ENCODE measurements at places on chromosomes 4 and X.
A peak's percentile ranks its signal among the peaks of the same experiment; 100 is the strongest.

DNA sequence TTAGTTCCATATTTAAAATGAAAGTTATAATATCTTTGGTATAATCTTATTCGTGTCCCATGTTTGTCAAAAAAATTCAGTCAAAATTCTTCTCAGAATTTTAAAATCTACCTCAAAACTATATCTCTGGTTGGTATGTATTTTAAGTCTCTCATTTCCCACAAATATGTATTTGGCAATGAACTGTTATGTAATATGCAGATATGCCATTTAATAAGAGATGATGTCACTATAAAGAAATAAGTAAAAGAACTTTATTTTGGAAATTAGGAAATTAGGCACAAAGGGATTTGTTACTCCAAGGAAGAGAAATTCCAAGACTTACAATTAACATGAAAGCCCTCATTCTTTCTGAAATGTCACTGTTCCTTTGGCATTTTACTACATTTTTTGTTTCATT, 15.3 kb downstream of the SNCA start:
- DNase-seq = no peak

GRCh38 chr4:123113155-123113554, 190.8 kb upstream of the NUDT6 start:
- no peak for DNase-seq

DNA sequence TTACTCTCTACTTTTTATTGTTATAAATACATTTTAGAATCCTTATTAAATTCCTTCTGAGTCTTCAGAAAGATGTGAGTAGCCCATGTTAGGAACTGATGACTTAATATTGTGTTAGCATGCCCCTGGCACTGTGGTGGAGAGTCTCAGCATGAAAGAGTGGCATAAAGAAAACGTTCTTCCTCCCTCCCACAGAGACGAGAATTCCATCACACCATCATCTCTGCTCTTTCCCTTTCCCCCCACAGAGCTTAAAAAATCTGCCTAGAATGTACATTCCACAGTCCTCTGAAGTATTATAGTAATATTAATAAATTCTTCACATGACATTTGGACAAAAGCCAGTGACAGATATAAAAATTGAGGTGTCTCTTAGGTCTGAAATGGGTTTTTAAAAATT, 117.8 kb upstream of the DKK2 start:
- DNase-seq = no peak

DNA sequence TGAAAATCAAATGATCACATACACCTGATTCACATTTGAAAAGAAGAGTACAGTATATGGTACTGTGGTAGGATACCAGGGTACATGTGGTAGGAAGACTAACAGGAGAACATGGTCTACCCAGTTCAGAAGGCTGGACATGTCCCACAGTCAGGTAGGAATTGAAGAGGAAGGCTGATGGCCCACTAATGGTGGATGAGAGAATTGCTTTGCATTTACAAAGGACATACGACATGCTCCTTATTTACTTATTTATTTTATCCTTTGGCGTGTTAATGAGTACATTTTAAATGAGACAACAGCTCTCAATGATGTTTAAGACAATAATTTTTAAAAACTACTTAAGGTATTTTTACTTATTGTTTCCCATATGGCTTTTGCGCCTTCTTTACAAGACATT, 106.7 kb upstream of the BMP2K start:
- no peak for DNase-seq

GRCh38 chr4:6172093-6172926, 28.0 kb downstream of the JAKMIP1 start:
- DNase-seq = no peak

- peak; percentile 99 for DNase-seq
Observed at GRCh38 chr4:4859325-4859798, at the start of gene MSX1. MSX1 (plus strand) TSS chr4:4859665; CDS start chr4:4859900, 235 bp downstream.

GRCh38 chr4:76821641-76822040, 76.3 kb downstream of the SOWAHB start:
- DNase-seq = peak; percentile 71

DNA sequence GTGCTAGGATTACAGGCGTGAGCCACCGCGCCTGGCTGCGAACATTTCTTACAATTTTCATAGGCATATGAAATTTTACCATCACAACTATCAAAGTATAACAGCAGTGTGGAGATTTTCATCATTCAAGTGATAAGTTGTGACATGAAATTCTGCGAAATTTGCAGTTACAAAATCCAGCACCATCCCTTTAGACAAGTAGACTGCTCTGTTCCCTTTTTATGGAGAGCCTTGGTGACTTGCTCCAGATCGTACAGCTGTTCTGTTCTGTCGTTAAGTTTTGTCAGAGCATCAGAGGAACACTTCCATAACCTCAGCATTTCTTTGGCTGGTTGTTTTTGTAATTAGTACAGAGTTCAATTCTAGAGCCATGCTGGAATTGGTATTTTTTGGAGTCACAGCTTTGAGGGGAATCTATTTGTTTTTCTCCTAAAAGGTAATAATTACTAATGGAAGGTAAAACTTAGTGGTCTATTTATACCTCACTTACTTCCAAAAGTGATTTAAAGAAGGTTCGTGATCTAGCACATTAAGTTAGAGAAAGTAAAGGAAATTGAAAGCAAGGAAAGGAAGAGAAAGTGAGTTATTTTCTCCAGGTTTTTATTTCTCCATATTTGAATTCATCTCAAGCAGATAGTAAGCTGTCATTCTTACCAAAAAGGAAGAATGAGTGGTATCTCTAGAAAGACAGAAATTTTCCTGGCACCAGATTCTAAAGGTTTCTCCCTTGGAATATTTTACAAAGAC, 22.1 kb downstream of the ZRSR2 start:
- DNase-seq = no peak

DNA sequence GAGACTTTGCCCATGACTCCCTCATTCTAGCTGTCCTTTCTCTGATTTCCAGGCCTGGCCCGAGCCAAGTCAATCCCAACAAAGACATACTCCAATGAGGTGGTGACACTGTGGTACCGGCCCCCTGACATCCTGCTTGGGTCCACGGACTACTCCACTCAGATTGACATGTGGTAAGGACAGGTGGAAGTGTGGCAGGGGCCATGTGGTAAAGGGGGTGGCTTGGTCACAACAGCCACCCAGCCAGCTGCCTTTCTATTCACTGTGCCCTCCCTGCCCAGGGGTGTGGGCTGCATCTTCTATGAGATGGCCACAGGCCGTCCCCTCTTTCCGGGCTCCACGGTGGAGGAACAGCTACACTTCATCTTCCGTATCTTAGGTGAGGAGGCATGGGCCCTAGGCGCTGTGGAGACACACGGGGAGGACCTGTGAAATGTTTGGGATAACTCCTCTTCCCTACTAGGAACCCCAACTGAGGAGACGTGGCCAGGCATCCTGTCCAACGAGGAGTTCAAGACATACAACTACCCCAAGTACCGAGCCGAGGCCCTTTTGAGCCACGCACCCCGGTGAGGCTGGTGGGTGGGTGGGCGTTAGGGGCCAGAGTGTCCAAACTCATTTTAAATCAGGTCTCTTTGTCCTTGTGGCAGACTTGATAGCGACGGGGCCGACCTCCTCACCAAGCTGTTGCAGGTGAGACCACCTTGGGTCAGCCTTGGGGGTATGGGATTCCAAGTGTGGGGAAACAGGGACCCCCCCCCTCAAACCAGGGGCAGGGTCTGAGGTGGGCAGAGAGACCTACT, 6.1 kb upstream of the USP11 start:
- DNase-seq = no peak

DNA sequence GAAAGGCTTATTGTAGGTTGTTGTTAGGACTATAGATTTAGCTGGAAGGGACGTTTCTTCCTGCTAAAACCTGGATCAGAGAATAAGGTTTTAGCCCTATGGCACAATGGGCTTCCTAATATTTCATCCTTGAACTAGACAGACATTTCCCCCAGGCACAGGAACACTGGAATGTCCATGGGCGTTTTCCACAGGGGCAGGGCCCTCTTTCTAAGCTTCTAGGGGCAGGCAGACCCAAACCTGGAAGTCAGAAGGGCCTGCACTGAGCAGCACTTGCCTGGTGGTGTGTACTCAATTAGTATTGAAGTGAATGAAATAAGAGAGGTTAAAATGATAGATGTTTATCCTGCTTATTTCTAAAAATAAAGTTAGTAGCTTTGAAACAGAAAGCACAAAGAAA, 41.1 kb downstream of the CASP6 start:
- DNase-seq = no peak

DNA sequence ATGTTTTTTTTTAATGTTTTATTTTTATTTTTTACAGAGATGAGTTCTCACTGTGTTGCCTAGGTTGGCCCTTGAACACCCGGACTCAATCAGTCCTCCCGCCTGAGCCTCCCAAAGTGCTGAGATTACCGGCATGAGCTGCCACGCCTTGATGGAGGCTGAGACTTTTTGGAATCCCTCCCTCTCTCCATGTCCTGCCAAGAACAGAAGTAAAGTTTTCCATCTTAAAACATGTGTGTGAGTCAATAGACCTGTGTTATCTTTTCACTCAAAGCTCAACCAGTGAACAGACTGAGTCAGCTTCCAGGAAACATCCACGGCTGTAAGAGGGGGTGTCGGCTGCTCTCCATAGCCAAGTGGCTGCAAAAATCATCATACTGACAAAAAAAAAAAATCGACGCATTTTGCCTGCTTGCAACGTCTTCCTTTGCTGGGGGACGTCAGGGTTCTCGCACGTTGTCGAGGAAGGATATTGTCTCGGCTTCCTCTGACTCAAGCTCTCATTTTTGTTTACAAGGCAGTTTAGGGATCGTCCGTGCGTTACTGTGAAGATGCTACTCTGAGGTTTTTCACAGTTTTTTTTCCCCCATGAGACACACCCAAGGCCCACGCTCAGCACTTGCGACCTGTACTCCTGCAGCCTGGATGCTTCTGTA, 10.0 kb upstream of the ASMTL start:
- DNase-seq = no peak

- DNase-seq = no peak
Observed at GRCh38 chr4:157803845-157804521, 368.8 kb downstream of the GASK1B start.
